Stimulated activated CD4-positive, alpha-beta T cell treated with anti-CD3 and anti-CD28 coated beads, Interleukin-15, amount 100 ng/mL, for 1 hour (primary cell): ENCODE measurements at places on chromosomes 2 and 18.

- no peak for DNase-seq
These were observed 325.1 kb downstream of the RND3 start for GRCh38 chr2:150162241-150162942.

- DNase-seq, result no peak
These were observed 70.3 kb upstream of the DSG1 start for GRCh38 chr18:31247574-31248199.

GRCh38 chr2:8000870-8001269 is 681.0 kb upstream of the ID2 start:
- DNase-seq, result no peak

GRCh38 chr2:143254110-143254509 is 124.9 kb downstream of the ARHGAP15 start:
- DNase-seq, result no peak

DNA sequence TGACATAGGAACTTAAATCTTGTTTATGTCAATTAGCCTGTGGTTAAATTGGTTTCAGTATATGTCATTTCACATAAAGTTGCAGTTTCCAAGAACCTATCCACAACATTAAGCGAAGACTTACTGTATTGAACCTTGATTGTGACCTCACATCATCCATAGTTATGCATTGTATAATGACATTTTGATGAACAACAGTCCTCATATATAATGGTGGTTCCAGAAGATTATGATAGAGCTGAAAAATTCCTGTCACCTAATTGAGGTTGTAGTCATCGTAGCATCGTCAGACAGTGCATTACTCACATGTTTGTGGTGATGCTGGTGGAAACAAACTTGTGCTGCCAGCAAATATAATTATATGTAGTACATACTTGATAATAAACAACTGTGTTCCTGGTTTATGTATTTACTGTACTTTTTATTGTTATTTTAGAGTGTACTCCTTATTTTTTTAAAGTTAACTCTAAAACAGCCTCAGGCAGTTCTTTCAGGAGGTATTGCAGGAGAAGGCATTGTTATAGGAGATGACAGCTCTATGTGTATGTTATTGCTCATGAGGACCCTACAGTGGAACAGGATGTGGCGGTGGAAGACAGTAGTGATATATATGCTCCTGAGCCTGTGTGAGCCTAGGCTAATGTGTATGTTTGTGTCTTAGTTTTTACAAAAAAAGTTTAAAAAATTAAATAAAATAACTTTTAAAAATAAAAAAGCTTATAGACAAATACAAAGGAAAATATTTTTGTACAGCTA is 56.6 kb downstream of the UBE2E3 start:
- DNase-seq, result no peak

DNA sequence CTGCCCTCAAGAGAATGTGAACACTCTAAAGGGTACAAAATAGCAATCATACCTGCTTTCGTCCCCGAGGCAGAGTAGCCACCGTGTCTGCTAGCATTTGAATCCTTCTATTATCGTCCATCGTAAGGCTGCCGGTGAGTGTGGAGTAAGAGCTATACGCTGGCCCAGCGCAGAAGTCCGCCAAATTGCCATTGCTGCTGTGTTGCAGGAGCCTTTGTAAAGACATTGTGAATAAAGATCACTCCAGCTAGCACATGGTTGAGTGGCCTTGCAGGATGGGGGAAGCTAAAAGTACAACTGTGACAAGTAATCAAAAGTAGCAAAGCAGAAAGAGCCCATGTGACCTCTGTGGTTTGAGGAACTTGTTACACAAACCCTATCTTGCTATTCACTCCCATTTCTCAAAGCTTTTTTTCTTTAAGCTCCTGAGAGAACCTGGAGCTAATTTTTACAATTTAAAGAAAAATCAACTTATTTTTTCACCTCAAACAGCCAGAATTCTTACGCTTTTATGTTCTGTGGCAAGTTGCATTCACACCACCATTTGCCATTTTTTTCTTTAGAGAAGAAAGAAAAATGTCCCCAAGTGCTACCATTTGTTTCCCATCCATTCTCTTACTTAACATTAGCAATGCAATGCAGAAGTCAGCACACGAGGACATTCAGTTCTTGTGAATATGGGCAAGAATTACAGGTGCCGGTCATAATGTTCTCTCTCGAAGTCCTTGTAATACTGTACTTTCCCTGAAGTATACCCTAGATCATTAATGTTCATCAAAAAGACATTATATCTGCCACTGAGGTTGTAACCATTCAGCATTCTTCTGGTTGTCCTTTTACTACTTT is at the start of gene CYTIP:
Gene CYTIP (minus strand): TSS at position 295 of the 846 bp plus-strand sequence. CDS start 69 bp downstream, at position 226.
- DNase-seq, result no peak

GRCh38 chr2:142545036-142545435 is 332.4 kb upstream of the KYNU start:
- no peak for DNase-seq

DNA sequence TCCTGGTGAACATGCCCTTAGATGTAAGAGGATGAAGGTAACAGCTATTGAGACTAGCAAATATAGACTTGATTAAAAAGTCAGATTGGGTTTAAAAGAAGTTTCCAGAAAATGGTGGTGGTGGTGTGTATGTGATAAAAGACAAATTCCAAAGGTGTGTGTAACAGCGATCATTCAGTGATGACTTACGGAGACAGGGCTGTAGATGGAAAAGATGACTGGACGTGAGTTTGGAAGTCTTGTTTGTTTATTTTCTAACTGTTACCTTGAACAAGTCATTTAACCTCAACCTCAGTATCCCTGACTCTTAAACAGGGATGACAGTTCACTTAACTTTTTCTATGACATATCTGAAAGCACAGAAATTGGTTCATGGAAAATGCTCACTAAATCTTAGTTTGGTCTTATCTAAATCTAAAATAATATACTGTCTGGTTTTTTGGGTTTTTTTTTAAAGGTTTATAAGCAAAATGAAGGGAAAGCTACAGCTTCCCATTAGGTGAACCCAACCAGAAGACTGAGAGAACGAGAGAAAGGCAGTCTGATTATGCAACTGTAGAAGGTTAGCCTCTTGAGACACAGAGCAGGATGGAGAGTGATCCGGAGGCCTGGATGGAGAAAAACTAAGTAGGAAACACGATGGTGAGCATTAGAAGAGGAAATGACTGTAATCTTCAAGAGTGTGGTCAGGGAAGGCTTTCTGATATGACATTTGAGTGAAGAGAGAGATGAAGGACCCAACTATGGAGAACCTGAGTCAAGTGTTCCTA is 71.9 kb downstream of the TCF4 start:
- DNase-seq, result no peak

- no peak for DNase-seq
These were observed 300.7 kb downstream of the NOL4 start for GRCh38 chr18:33923980-33924379.

DNA sequence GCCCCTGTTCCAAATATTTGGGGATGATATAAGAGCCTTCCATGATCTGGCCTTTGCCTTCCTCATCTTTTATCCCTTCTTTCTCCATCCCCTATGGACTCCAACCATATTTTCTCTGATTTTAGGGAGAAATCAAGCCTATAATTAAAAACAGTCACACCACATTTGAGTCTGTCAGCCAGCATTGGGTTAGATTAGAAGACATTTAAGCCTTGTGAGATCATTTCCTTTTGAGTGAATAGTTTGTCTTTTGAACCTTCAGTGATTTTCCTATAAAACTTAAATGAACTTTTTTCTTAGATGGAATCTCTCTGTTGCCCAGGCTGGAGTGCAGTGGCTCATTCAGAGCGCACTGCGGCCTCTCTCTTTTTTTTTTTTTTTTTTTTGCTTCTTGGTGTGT is 7.6 kb upstream of the C18orf32 start:
- DNase-seq, result no peak

GRCh38 chr2:136012315-136012714 is 26.9 kb upstream of the DARS1 start:
- no peak for DNase-seq
